ENCODE measurements at places on chromosomes 11 and 22.

DNA sequence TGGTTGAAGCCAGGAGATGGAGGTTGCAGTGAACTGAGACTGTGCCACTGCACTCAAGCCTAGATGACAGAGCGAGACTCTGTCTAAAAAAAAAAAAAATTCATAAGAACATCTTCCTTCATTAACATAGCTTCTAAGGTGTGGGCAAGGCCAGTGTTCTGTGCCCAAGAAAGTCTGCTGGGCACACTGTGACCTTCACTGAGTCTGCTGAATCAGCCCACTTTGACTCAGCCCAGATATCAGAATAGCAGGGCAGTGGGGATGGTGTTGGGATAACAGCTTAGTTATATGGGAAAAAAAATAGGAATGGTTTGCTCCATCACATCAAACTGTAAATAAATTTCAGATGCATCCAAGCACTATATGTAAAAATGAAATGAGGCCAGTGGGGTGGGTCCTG is 32.4 kb upstream of the XBP1 start:
- DNase-seq = no peak

GRCh38 chr22:20147237-20147988 is 3.4 kb downstream of the CCDC188 start:
- no peak for DNase-seq

DNA sequence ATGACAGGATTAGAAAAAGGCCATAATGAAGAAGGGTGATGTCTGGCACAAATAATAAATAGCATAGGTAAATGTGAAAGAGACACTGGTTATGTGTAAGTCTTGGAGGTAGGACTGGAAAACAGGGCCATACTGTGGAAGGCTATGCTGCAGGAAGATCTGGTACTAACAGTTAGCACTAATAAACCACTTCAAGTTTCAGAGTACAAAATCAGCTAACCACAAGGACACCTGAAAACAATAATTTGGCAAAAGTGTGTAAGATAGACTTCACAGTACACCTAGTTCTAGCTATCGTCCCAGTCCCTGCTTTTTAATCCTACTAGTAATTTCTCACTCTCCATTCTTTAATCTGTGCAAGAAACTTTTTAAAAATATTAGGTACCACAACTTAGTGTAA is 44.3 kb downstream of the CWF19L2 start:
- no peak for DNase-seq

GRCh38 chr11:42410251-42410955 is 901.4 kb upstream of the API5 start:
- no peak for DNase-seq

DNA sequence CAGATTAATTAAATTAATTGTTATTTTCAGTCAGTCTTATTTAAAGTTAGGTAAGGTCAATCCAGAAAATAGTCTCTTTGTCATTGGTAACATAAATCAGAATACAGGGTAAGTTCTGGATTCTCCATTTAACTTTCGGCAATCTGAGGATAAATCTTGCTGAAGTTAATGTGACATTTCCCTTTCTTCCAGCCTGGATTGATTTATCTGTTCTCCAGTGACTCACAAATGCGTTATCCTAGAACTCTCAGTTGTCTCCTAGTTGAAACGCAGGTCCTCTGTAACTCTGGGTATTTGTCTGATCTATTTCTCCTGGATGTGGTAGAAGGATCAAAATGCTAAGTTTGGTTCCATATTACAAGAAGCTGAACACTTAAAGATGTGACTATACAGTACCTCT is 21.0 kb downstream of the OR51E1 start:
- DNase-seq = no peak

DNA sequence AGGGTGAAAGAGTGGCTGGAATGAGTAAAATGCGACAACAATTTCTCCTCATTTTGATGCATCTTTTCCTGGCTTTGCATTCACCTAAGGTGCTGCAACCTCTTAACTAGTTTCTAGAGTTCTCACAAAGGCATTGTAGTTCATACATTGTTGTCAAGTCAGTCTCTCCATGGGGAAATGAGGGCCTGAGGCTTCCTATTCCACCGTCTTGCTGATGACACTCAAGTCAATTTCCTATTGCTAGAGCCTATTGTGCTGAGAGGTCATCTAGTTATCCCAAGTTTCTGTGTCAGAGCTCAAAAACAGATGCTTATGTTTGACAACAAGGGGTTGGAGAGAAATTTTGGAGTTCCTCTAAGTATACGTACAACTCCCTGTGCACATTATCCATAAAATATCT is 11.6 kb upstream of the MS4A6A start:
- DNase-seq = no peak

GRCh38 chr22:44164031-44164430 is 16.7 kb upstream of the PARVG start:
- no peak for DNase-seq

- no peak for DNase-seq
These were observed 62.4 kb upstream of the IGLL5 start for GRCh38 chr22:22825213-22825593.

DNA sequence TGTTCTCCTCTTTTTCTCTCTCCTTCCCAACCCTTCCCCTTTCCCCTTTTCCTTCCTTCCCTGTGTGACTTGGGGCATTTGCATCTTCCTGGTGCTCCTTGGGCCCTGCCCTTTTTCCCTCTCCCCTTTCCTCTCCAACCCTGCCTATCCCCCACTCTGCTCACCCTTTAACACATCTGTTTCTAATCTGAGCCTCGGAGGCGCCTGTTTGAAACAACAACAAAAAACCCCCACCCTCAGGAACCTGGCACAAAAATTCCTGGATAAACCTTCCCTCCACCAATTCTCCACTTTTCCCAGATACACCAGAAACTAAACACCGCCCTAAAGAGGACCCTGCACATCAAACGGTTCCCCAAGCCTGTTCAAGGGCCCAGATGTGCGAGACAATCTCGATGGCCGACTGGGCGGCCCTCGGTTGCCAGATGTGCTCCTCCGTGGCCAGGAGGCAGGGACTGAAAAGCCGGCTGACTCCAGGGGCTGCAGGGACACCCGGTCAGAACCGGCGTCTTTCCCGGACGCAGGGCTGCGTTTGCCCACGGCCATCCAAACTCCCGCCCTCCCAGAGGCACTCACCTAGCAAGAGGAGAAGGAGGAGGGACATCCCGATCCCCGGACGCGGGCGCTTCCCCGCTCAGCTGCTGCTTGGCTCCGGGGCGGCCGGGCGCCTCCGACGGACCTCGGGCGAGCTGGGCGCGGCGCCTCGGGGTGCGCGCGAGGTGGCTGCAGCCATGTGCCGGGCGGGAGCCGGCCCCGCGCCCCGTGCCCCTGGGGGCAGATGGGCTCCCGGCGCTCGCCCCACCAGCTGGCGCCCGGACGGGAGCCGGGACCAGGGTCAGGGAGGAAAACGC is 486 bp downstream of the CLMP start:
- DNase-seq = no peak

DNA sequence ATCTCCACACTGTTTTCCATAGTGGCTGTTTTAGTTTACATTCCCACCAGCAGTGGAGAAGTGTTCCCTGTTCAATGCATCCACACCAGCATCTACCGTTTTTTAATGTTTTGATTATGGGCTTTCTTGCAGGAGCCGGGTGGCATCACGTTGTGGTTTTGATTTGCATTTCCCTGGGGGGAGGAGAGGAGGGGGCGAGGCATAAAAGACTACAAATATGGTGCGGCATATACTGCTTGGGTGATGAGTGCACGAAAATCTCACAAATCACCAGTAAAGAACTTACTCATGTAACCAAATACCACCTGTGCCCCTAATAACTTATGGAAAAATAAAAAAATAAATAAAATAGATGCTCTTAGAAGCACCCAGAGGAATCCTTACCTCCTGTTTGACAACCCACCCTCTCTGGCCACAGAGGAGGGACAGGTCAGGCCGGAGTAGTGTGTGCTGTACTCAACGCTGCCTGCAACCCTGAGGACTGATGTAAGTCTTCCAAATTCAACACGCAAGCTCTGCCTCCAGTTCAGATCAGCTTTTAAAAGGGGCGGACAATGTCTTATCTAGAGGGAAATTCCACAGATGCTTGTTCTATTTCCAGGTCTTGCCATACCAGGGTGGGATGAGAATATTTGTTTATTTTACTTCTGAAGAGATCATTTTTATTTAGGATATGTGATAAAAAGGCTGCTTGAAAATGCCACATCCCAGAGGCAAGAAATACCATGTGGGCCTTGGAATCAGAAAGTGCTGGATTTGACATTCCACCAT is 329.6 kb upstream of the B3GAT1 start:
- DNase-seq = no peak

GRCh38 chr11:87031433-87032170 is 6.1 kb upstream of the TMEM135 start:
- no peak for DNase-seq

- peak; percentile 92 for DNase-seq
These were observed 9.1 kb downstream of the UCP3 start for GRCh38 chr11:73999581-74000306.

- no peak for DNase-seq
These were observed 2.9 kb downstream of the MAPK12 start for GRCh38 chr22:50258361-50259292.

- no peak for DNase-seq
These were observed at the start of gene FOLR1 for GRCh38 chr11:72191961-72192381. FOLR1 (plus strand) TSS chr11:72192140; CDS start chr11:72192174, 34 bp downstream.

- no peak for DNase-seq
These were observed 290.7 kb upstream of the MPPED2 start for GRCh38 chr11:30876663-30877396.

DNA sequence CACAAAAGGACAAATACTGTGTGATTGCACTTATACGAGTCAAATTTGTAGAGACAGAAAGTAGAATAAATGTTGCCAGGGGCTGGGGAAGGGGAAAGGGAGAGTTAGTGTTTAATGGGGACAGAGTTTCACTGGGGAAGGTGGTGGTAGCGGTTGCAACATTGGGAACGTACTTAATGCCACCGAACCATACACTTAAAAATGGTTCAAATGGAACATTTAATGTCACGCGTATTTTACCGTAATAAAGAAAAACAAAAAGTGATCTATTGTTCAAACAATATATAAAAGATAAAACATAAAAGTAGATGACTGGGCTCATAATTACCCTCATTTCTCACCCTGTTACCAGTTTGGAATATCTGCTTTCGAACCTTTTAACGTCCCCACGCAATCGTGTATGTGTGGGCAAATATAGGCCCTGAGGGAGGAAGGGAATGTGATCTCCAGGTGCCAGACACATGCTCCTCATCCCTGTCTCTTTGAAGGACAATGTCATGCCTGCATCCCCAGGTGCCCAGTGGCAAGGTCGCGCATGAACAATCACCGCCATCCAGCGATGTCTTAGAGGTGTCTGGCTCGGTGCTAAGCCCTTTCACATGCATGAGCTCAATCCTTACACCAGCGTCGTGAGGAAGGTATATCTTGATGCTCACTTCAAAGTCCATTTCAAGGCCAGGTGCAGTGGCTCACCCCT is 35.3 kb downstream of the LIF start:
- no peak for DNase-seq

DNA sequence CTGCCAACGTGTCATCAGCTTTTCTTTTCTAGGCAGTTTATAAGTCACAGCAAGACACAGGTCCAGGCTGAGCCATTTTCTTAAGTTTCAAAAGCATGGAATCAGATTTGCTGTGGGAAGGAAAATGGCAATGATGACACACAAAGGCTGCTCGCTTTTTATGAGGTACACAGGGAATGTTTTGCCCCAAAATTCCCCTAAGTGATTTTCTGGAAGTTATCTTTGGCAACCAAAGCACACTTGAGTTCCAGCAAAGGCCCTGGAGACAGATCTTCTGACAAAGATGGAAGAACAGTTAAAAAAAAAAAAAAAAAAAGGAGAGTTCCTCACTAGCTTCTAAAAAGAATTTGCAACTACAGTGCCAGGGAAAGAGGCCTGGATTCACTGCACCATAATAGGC is 260.8 kb downstream of the LARGE1 start:
- no peak for DNase-seq

DNA sequence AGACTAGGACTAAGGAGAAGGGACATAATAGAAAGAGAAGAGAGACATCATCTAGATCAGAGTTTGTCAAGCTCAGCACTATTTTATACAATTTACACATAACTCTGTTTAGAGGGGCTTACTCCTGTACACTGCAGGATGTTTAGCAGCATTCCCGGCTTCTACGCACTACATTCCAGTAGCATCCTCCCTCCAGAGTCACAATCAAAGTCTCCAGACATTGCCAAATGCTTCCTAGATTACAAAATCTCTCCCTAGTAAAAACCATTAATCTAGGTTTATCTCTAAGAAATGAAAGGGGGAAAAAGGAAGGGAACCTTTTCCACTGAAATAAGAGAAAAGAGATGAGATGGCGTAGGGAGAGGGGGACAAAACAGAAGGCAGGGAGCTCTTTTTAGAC is 4.0 kb downstream of the USP28 start:
- no peak for DNase-seq

DNA sequence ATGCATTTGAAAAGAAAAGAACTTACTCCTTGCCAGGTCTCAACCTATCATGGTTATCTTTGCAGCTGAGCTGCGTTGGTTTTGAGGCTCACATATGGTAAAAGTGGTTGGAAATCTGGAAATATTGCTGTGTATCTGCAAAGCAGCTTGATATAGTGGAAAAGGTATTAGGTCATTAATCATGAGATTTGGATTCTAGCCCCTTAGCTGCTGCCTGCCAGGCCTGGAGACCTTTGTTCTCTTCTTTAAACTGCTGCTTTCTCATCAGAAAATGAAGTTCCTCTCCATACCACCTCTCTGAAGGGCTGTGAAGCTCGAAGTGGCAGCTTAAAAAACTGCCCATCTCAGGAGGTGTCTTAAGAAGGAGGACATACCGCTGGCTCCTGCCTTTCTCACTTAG is 5.7 kb downstream of the PPARA start:
- no peak for DNase-seq

DNA sequence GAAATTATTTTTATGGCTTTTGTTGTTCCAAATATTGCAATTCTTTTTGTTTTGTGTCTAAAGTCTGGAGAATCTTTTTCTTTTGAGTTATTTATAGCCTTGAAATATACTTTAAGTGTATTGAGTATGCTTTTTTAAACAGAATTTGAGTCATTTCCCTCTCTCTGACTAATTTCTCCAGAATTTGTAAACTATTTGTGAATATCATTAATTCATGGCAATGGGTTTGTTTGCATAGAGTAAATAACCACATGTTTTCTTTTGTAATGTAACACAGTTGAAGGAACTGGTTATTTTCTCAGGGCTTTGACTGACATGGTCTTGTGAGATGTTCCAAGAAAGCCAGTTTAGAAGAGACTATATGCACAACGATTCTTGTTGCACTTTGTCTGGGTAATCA is 30.9 kb upstream of the MPEG1 start:
- DNase-seq = no peak

DNA sequence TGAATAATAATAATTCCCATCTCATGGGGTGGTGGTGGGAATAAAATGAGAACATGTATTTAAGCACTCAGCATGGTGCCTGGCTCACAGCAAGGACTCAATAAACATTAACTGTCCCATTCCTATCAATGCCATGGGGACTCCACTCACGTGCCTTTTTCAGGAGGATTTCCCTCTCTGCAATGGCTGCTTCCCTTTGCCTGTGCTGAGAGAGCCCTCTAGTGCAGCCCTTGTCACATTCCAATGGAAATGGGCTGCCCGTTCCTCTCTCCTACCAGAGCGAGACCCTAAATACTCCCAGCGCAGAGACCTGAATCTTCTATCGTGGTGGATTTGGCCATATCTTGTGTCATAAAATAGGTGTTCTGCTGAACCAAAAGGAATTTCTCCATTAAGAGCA is 621.5 kb upstream of the B3GAT1 start:
- DNase-seq = no peak

GRCh38 chr11:84655712-84656111 is 971.4 kb downstream of the DLG2 start:
- DNase-seq = no peak

- DNase-seq = no peak
These were observed 80.6 kb upstream of the CARD18 start for GRCh38 chr11:105220121-105220520.
